ENCODE measurements at places on chromosomes 1 and 21.

DNA sequence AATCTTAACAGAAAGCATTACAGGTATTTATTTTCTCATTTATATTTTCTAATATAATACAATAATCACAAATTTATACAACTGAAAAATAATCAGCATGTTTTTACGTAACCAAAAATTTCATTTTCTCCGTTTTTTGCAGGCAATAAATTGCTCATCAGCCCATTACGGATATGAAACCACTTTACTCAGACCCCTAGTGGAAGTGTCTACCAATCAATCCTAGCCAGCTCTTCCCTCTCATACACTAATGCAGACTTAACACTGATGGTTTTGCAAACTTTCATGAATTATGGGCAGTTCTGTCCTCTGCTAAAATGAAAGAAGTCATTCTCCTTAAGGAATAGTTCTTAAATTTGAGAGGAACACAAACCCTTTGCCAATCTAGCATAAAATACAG is 124.7 kb downstream of the EIF4G3 start:
- DNase-seq = no peak

GRCh38 chr1:175274368-175274767 is 81.8 kb upstream of the KIAA0040 start:
- DNase-seq = no peak

DNA sequence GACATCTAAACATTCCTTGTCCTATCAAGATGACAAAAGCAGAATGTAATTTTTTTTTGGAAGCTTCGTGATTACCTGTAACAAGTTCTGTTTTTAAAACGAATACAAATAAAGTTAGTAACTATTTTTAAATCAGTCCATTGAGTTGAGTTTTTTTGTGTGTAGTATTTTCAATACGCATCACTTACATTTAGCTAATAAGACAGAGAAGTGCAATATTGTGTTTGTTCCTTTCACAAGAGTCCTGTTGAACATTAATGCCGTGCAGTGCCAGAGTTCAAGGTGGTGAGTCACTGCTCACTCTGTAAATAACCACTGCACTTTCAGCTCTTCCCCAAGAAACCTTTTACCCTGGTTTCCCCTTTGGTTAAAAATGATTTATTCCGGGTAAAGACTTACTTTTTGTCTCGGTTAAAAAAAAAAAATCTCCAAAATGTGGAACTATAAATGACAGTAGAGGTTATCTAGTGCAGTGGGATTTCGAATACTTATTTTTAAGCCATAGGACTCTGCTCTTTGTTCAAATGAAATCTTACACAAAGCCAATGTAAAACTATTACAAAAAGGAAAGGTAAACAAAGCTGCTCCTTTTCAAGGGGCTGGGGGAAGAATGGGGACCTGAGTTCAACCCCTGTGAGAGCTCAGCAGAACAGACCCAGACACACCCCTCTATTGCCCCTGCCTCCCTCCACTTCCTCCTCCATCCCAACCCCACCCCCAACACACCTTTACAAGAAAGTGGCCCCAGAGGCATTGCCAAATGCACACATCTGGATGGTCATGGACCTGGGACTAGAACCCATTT is 14.8 kb upstream of the NCMAP start:
- no peak for DNase-seq

DNA sequence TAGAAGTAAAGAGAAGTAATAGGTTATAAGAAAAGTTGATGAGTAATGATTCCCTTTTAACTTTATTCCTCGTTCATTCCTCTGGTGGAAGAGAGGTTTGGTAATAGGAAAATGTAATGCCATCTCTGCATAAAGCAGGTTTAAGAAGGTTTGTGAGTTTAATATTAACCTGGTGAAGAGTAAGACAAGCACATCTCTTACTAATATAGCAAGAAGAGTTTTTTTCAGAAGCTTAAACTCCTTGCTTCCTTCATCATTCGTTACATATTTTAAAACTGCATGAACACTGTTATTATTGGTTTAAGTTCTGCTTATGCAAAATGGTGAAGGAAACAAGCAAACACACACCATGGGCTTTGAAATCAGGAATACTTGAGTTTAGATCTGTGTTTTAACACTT is 9.2 kb upstream of the PLA2G4A start:
- DNase-seq = no peak

DNA sequence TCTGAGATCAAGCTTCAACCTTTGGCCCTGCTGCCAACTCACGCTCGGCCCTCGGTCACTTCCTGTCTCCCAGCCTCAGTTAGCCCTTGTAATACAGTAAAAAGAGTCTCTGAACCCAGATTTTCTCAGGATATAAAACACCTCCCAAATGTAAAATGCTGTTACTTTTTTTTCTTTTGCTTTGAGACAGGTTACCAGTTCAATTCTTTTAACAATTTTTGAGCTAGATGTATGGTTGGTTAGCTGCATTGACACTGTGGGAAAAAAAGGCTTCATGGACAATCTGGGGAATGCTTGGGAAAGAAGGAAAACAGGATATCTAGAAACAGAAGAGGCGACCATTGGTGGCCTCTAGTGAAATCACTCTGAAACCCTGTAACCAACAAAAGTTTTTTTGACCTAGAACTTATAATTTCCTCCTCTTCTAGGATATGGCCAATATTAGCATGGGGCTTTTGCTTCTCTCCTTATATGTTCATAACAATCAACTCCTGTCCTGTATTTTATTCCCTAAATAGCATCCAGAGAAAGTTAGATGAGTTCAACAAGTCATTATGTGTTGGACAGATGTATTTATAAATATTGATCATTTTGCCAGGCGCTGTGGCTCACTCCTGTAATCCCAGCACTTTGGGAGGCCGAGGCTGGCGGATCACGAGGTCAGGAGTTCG is 1.3 kb downstream of the CMPK1 start:
- DNase-seq = no peak

DNA sequence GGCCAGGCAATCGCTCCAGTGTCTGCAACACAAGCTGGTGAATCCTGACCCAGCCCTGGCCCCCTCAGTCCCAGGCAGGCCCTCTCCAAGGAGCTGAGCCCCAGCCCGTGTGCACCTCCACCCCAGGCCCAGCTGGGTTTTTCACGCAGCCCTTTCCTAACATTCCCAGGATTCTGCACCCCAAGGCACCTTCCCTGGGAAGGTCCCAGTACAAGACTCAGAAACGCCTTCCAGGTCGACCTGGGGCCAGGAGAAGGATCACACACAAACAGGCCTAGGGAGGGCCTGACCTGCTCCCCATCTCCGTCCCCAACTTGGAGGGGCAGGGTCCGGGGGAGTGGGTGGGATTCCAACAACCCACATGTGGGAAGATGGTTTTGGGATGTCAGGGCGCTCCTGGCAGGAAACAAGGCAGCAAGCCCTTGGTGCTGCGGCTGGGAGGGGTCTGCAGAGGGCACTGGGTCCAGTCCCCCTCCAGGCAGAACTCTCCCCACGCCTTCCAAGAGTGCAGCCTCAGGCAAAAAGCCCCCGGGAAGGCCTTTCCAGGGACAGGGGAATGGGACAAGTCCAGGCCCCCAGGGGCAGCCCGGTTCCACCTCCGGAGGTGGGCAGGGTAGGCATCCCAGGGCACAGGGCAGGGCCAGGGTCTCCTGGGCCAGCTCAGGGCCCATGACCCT is 58.3 kb downstream of the KCNAB2 start:
- DNase-seq = no peak

DNA sequence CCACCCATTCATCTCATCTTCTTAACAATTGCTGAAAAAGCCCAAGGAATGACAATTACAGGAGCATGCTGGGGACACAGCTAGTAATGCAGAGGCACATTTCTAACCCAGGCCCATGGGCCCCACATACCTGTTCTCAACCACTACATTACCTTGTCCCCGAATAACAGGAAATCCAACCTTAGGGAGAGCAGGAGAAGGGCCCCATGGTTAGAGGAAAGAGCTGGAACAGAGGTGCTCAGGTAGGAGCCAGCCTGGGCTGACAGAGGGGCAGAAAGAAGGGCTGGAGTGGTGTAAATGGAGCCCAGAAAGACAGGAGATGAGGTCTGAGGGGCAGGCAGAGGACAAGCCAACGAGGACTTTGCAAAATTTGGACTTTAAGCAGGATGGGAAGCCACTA is 11.4 kb upstream of the S100A8 start:
- no peak for DNase-seq

DNA sequence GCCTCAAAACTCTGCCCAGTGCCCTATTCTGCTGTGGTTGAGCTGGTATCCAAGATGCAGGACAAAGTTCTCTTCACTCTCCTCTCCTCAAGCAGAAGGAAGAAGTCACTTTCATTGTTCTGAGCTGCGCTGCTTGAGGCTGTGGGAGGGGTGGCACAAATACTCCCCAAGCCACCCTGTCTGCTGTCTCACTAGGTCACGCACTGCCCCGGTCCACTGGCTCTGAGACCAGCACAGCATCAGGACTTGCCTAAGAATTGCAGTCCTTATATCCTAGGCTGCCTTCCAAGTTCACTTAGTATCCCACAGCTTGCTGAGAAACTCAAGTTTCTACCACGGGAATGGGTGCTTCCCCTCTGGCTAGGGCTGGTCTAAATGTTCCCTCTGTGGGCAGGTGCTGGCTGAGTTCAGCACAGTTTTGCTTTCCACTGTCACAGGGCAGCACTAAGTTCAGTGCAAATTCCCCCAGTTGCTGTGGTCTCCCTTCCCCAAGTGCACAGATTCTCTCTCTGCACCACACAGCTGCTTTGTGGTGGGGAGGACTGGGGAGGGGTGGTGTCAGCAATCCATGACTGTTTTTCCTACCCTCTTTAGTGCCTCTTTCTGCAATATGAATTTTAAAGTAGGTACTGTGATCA is 32.4 kb downstream of the SLC9C2 start:
- no peak for DNase-seq

- no peak for DNase-seq
These were observed 2.9 kb upstream of the TSPAN2 start for GRCh38 chr1:115092175-115092574.

DNA sequence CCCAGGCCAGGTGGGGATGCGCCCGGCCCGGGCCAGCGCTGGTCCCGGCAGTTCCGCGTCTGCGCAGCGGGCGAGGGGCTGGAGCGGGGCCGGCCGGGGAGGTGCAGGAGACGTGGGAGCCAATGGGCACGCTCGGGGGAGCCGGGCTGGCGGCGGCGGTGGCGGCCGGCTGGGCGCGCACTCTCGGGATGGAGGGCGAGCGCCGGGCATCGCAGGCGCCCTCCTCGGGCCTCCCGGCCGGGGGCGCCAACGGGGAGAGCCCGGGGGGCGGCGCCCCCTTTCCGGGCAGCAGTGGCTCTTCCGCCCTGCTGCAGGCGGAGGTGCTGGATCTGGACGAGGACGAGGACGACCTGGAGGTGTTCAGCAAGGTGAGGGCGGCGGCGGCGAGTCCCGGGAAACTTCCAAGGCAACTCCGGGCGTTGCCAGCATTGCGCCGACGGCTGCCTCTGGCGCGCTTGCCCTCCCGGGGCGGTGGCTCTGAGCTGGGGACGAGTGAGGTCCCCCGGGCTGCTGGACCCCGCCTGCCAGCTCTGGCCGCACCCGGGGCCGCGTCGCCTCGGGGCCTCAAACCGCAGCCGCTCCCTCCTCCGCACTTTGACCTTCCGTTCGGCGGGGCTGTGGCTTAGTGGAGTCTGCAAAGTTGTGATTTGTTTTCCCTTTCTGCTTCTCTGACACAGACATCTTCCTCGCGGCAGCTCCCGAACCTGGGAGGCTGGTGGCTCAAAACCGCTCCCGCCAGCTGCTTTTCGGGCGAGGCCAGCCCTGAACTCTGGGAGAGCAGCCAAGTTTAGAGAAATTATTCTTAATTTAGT is at the start of gene SNX7:
Gene SNX7, plus strand, starts transcription at position 178 of the 812 bp plus-strand sequence. Its CDS starts 11 bp downstream, at position 189.
- DNase-seq = no peak

Data from activated CD4-positive, alpha-beta T cell treated with anti-CD3 and anti-CD28 coated beads, Interleukin-2, amount 50 U/mL, for 1 hour (primary cell).